Sigmoid colon (tissue), 7 donors: ENCODE measurements at places on chromosomes 2 and 18. TPM values are rescaled to one million over a fixed set of nuclear protein-coding genes. Genes with fewer than 3 reads are reported as not detected.

DNA sequence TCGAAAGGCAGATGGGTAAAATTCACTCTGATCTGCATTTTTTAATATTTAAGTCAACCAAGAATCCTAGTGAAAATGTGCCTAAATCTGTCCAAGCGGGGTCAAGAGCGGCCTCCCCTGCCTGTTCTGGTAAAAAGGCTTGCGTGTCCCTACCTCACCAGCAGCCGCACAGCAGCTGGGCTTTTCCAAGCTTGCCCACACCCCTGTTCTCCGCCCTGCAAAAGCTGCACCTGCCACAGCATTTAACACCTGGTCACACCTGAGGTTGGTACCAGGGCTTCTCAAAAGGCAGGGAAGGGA lies 25.8 kb upstream of the TMEM182 start:
- DNase-seq: no peak
- no peaks in the 10 kb centered on the region for H3K4me1 ChIP-seq
- H3K36me3 ChIP-seq: peaks cover 7% of the 10 kb centered on the region

DNA sequence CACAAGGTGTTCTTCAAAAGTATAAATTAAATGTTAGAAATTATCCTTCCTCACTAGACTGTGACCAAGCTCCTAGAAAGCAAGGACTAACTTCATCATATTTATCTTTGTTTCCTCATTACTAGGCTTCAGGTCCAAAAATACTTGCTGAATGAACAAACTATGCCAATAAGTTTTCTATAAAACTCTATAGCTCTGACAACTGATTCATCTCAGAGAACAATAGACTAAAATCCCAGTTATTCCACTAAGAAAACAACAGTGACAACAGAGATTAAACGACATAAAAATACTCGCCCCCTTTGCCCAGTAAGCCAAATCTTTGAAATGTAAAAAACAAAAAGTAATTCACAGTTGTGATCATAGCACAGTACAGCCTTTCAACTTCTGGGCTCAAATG lies 13.6 kb downstream of the TLK1 start:
- DNase-seq: no peak
- H3K27ac ChIP-seq: peak overlapping the region; percentile 7
- no peaks in the 10 kb centered on the region for H3K4me1 ChIP-seq
- no peak overlapping the region for H3K4me3 ChIP-seq
- H3K27me3 ChIP-seq: no peaks in the 10 kb centered on the region

Gene LRATD1
- polyA plus RNA-seq: 31.9 TPM

Gene C1QL2
- polyA plus RNA-seq: not detected

Gene GPR75
- not detected for polyA plus RNA-seq

DNA sequence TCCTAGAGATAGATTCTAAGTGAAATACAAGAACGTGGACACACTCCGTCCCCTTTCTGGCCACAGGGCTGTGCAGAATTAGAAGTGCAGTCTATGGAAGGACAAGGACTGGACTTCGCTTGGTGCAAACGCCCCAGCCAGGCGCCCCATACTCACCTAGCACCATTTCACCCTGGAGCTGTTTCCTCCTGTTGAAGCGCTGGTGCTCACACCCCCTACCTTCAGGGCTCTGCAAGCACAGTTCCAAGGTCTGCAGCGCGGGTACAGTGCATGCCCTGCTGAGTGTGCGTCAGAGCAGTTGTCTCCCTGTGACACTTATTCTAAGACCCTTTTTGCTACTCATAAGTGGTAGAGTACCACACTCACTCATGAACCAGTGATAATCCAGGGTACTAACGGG lies 3.0 kb downstream of the HPCAL1 start:
- no peaks in the 10 kb centered on the region for H3K27me3 ChIP-seq
- DNase-seq: no peak
- H3K4me3 ChIP-seq: no peak overlapping the region
- peaks cover 44% of the 10 kb centered on the region for H3K4me1 ChIP-seq
- H3K27ac ChIP-seq: no peak overlapping the region

GRCh38 chr2:72126186-72127100 lies 21.2 kb downstream of the CYP26B1 start:
- H3K27ac ChIP-seq: no peak overlapping the region
- no peaks in the 10 kb centered on the region for H3K4me1 ChIP-seq
- peaks cover 3% of the 10 kb centered on the region for H3K27me3 ChIP-seq
- no peaks in the 10 kb centered on the region for H3K36me3 ChIP-seq
- peak; percentile 53 for DNase-seq

Gene LINC00305
- polyA plus RNA-seq: not detected

Gene VWC2L
- not detected for polyA plus RNA-seq

DNA sequence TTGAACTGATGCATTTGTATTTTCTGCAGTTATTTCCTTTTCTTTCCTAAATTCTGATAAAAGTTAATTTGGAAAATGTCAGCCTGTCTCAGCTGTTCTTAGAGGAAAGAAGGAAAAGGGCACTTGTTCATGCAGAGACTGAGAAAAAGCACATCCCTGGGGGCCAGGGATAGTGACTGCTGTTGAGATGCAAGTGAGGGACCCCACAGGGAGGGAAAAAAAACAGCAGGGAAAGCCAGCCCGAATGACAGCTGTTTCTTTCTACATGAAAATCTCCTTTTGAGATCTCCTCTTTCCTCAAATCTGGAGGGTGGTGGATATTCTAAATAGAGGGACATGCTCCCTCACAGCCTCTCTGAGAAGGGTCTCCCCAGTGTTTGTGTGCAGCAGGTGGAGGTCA lies 14.0 kb upstream of the MTA3 start:
- H3K27ac ChIP-seq: no peak overlapping the region
- H3K4me1 ChIP-seq: no peaks in the 10 kb centered on the region
- no peaks in the 10 kb centered on the region for H3K27me3 ChIP-seq
- no peak for DNase-seq
- H3K36me3 ChIP-seq: no peaks in the 10 kb centered on the region

DNA sequence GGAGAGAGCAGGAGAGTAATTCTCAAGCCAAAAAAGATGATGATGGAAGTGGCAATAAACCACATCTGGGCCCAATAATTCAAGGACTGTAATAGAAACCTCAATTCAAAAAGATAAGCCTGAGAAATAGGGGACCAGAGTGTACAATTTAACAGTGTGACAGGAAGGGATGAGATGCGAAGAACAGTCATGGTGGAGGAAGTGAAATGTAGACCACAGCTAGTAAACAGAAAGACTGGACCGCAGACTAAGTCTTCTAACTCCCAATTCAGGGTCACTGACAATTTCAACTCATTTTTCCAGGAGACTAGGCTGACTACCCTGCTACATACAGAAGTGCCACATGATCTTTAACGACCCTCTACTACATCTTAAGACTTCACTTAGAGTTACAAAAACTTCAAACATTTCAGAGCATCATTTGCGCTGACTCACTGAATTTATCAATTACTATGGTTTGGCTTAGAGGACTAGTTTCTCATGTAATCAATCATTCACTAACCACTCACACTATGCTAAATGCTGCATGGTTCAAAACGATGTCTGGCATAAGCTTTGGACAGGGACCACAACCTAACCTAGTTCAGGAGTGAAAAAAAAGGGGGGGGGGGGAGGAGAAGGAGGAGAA lies 9.0 kb downstream of the CUL3 start:
- H3K4me1 ChIP-seq: peaks cover 100% of the 10 kb centered on the region
- no peak overlapping the region for H3K4me3 ChIP-seq
- no peak overlapping the region for H3K27ac ChIP-seq
- DNase-seq: no peak

GRCh38 chr2:64929333-64929732 lies 59.9 kb upstream of the SLC1A4 start:
- H3K4me1 ChIP-seq: no peaks in the 10 kb centered on the region
- no peak overlapping the region for H3K4me3 ChIP-seq
- H3K27me3 ChIP-seq: no peaks in the 10 kb centered on the region

GRCh38 chr2:45669032-45669486 lies 17.6 kb downstream of the PRKCE start:
- no peak overlapping the region for H3K27ac ChIP-seq
- H3K4me1 ChIP-seq: peaks cover 27% of the 10 kb centered on the region
- H3K36me3 ChIP-seq: no peaks in the 10 kb centered on the region

Gene TXNDC2
- polyA plus RNA-seq: 0.04 TPM

GRCh38 chr18:30454920-30455319 lies 587.6 kb downstream of the DSC3 start:
- no peaks in the 10 kb centered on the region for H3K27me3 ChIP-seq
- no peaks in the 10 kb centered on the region for H3K36me3 ChIP-seq
- H3K4me1 ChIP-seq: no peaks in the 10 kb centered on the region
- H3K4me3 ChIP-seq: no peak overlapping the region

- no peaks in the 10 kb centered on the region for H3K36me3 ChIP-seq
- no peaks in the 10 kb centered on the region for H3K4me1 ChIP-seq
- H3K27me3 ChIP-seq: no peaks in the 10 kb centered on the region
These were observed 17.3 kb downstream of the ADRA2B start for GRCh38 chr2:96098900-96099590.

Gene LYG2
- not detected for polyA plus RNA-seq

GRCh38 chr18:9860682-9861081 lies 25.1 kb upstream of the TXNDC2 start:
- no peaks in the 10 kb centered on the region for H3K36me3 ChIP-seq
- H3K4me3 ChIP-seq: no peak overlapping the region
- no peak overlapping the region for H3K27ac ChIP-seq
- H3K4me1 ChIP-seq: peaks cover 17% of the 10 kb centered on the region

GRCh38 chr18:58635891-58636290 lies 7.0 kb upstream of the ALPK2 start:
- no peak for DNase-seq
- H3K4me1 ChIP-seq: no peaks in the 10 kb centered on the region
- no peak overlapping the region for H3K4me3 ChIP-seq
- H3K27ac ChIP-seq: no peak overlapping the region

DNA sequence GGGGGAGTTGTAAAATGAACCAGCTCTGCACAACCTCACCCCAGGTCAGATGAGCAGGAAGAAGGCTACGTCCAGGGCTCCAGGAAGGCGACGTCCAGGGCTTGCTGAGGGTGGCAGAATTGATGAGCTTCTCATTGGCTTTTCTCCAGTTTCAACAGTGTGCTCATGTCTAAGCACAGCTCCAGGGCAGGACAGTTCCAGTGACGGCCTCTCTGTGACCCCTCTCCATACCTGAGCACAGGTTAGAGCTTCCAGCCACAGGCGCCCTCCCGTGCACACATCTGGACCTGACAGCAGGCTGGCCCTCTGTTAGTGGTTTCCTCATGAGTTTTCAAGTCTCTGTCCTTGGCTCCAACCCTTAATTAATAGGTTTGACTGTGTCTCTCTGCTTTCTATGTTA lies 327.6 kb downstream of the ZNF516 start:
- no peak for DNase-seq
- H3K27me3 ChIP-seq: no peaks in the 10 kb centered on the region
- no peaks in the 10 kb centered on the region for H3K4me1 ChIP-seq
- no peak overlapping the region for H3K27ac ChIP-seq
- H3K4me3 ChIP-seq: no peak overlapping the region
- H3K36me3 ChIP-seq: no peaks in the 10 kb centered on the region

DNA sequence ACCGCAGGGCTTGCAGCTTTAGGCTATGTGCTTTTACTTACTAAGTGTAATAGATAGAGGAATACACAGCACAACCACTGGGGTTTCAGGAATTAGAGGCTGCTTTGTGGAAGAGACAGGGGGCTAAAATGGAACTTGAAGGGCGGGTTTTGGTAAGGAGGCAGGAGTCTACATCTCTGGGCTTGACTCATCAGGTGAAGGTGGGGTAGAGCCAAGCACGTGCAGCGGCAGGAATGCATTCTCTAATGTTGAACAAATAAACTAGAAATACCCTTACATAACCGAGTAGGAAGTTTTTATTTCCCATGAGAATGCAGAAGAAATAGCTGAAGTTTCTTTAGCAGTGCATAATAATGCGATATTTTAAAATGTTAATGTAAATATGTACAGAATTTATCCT lies 673.8 kb upstream of the SALL3 start:
- H3K4me3 ChIP-seq: no peak overlapping the region
- no peak overlapping the region for H3K27ac ChIP-seq
- H3K4me1 ChIP-seq: no peaks in the 10 kb centered on the region
- peaks cover 2% of the 10 kb centered on the region for H3K27me3 ChIP-seq

GRCh38 chr2:118967124-118967880 lies 25.3 kb downstream of the MARCO start:
- no peaks in the 10 kb centered on the region for H3K4me1 ChIP-seq
- H3K27ac ChIP-seq: peak overlapping the region; percentile 32
- DNase-seq: no peak
